ENCODE measurements at places on chromosomes 4 and X.

- DNase-seq, result no peak
These were observed 184.7 kb upstream of the S100G start for GRCh38 chrX:16465081-16465876.

GRCh38 chr4:66062044-66062443 lies 391.8 kb upstream of the EPHA5 start:
- no peak for DNase-seq

- DNase-seq, result no peak
These were observed 148.4 kb downstream of the ASMT start for GRCh38 chrX:1763294-1763693.

DNA sequence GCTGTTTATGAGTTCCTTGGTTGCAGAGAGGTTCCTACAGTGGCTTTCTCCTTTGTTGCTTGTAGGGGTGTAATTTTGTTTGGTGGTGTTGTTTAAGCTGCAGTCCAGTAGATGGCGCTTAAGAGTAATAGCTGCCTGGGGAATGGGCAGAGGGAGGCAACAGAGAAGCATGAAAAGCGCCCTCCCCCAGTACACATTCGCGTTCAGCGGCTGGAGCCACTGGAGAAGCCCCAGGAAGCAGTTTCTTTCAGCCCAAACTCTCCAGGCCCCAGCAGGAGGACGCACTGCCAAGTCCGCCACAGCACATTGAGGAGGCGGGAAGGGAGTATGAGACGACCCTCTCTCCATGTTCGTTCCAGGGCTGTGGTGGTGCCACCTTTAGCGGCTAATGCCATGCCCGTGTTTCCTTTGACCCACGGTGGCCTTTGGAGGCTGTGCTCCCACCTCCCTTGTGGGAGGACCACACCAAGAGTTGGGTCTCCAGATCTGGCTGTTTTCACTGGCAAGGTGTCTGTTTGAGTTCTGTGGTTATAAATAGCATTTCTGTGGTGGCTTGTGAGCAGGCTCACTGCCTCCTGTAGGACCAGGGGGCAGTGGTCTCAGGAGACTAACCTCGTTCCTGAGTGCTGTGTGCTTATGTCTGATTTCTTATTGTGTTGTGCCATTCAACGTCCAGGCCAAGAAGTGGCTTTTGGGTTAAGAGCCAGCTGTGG lies 252.3 kb downstream of the ARHGAP10 start:
- DNase-seq, result no peak

- DNase-seq, result no peak
These were observed 69.1 kb upstream of the HPGD start for GRCh38 chr4:174591243-174592021.
